ENCODE measurements at places on chromosomes 7 and 10.

GRCh38 chr7:41742401-41743020 is 39.6 kb upstream of the INHBA start:
- no peak for DNase-seq

GRCh38 chr7:129889133-129889844 is 63.5 kb downstream of the UBE2H start:
- DNase-seq, result no peak

- DNase-seq, result peak; percentile 99
These were observed 34.0 kb downstream of the TMEM270 start for GRCh38 chr7:73894733-73895551.

DNA sequence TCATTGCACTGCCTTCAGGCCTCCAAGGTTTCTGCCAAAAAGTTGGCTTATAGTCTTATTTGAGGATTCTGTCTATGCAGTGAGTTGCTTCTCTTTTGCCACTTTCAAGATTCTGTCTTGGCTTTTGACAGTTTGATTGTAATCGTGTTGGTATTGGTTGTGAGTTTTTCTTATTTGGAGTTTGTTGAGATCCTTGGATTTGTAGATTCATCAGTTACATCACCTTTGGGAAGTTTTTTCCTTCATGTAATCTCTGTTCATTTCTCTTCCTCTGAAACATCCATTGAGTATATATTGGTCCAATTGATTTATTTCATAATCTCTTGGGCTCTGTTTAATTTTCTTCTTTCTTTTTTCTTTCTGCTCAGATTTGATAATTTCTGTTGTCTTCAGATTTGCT is 59.8 kb downstream of the SEPTIN7 start:
- no peak for DNase-seq

DNA sequence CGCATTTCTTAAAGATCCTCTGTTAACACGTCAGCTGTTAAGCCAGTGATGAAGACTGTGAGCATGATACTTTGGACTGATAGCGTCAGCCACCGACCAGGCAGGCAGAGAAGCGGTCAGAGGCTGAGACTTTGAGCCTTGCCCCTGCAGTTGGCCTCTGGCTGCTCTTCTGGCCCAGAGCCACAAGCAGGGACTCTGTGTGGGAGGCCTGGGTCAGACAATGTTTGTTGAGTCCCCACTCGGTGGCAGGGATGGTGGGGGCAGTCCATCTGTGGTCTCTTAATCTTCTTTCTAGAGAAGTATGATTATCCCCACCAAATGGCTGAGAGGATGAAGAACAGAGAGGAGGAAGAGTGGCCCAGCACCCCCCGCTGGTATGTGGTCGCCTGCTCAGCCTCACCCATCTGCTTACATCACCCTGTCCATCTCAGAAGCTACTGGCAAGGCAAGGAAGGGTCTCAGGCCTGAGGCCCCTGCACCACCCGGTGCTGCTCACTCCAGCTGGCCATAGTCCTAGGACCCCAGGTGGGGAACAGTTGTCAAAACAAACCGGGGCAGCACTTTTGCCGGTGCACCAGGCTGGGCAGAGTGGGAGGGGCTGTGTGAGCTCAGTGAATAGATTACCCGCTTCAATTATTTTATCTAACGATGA is 202.9 kb downstream of the GRID1 start:
- DNase-seq, result no peak

DNA sequence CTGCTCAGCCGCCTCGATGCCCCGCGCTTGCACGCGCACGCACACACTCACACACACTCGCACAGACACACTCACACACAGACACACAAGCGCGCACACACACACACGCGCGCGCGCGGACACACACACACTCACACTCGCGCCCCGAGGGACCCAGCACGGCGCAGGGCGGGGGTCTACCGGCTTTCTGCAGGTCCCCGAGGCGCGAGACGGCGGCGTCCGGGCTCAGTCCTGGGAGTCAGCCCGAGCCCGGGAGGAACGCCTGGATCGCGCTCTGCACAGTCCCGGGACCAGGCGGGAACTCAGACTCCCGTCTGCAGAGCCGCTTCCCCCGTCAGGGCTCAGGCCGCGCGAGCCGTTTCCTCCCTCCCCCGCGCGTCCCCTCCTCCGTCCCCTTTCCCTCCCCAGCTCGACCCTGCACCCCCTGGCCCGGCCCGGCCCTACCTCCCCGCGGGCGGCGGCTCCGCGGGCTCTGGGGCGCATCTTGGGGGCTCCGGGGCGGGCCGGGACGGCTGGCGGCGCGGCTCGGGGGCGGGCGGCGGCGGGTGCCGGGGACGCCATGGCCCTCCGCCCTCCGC is 464 bp downstream of the DENND2A start:
- DNase-seq, result no peak

GRCh38 chr10:123327896-123328295 is 173.7 kb downstream of the BUB3 start:
- no peak for DNase-seq

DNA sequence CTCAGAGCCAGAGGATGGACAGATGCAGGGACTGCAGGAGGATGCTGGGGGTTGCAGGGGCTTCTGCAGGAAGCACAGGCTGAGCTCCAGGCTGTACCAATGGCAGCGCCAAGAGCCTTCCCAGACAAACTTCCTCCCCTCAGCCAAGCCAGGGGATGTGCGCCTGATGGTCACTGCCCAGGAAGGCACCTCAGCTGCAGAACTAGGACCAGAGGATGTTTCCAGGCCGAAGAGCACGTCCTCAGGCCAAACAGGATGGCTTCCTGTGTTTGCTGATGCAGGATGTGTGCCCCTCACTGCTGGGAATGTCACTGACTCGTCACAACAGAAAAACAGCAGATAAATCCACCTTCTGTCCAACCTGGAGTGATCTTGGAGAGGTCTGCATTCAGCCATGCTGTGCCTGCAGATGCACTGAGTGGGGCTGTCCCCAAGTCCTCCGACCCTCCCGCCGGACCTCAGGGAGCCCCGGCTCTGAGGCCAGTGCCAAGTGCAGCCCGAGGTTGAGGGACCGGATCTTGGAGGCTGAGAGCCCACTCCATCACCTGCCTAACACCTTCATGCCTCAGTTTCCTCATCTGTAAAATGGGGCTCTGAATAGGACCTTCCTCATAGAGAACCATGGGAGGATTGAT is 152.5 kb upstream of the CHST15 start:
- no peak for DNase-seq

DNA sequence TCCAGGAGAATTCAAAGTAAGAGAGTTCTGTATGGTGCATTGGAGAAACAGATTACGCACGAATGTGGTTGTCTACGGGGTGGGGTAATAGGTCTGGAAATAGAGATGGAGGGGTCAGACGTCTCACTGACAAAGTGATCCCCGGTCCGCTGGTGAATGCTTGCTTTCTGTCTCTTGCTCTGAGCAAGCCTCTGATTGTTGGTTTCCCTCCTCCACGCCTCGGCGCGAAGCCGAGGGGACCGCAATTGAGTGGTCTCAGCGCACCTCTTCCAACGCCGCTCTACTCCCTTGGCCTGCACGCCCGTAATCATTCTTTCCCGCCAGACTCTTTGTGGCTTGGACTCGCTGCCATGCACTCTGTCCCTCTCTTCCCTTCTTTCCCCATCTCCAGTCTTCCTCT is 46.5 kb upstream of the PFKP start:
- no peak for DNase-seq

- DNase-seq, result no peak
These were observed 18.4 kb upstream of the EXOC6 start for GRCh38 chr10:92829786-92830377.

DNA sequence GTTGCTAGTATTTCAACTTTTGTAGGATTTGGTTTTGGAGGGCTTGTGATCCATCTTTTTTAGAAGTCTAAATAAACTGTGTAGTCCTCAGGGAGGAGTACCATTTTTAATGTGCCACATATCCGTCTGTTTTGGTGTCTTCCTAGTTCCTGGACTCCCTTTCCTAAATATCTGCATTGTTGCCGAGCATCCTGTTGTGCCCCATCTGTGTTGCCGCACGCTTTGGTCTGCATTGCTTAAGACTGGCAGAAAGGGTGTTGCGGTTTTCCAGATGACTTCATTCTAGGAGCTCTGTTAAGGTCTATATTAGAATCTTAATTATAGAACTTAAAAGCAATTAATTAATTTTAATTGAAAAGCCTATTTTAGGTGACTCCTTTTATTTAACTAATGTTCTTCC is 49.4 kb downstream of the RBM33 start:
- DNase-seq, result no peak

GRCh38 chr10:50325449-50326171 is 74.3 kb upstream of the ASAH2 start:
- peak; percentile 96 for DNase-seq

DNA sequence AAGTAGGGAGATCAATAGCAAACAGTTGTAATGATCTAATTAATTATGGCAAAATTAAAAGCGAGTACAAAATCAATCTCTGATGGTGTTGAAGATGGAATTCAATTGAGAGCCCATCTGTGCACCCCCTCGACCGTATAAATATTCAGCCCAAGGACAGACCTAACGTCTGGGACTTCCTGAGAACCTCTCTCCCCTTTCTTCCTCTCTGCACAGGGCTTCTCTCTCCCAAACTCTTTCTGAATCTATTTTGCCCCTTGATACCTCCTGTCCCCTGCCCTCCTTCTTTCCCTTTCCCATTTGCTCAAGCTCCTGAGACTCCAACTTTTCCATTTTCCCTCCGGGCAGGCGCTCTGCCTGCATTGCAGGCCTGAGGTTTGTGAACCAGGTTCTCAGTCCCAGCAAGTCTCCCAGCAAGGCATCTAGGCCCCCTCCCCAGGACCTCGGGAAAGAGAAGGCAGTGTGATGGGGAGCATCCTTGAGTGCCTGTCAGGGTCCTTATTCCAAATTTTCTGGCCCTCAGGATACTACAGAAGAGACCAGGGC is 8.5 kb upstream of the PAX2 start:
- no peak for DNase-seq

DNA sequence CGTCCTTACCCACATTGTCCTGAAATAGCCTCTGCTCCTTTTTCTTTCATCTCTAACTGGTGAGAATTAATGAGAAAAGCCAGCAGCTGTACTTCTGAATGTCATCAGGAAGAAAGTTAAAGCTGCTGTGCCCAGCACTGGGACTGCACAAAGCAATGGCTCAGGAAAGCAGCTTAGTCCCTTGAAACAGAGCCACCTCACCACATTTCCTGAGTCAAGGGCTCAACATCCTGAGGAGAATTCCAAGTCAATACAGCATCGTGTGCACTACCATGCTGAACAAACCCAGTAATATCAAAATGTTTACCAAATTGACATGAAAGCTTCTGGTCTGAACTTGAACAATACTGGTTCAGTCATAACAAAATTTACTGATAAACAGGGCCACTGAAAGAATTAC is 140.1 kb downstream of the KMT2E start:
- DNase-seq, result no peak

DNA sequence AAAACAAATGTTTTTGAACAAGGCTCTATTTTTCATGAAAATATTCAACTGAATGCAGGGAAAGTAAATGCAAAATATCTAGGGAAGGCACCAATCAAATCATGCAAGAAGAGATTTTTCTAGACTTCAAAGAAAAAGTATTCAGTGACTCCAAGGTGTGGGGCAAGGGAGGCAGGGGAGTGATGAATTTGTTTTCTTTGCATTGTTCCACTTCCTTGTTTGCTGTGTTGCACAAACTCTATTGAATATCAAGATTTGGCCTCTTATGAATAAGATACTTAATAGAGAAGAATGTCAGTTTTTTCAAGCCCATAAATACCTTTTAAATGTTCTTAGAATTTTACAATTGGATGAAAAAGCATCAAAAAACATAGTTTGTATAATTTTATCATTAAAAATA is 26.4 kb downstream of the STEAP1 start:
- DNase-seq, result no peak

DNA sequence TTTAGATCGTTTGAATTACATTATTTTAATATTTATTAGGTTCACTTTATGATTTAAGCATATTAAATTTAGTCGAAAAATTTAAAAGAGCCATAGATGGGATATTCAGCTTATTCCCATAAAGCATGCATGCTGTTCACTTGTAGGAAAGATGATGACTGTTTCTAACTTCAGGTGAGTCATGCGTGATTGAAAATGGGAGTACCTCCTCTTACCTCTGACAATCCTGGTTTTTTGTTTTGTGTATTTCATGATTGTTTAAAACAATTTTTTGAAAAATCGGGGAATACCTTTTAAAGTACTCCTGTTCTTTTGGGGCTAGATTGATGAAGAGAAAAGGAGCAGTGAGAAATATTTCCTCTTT is 1.4 kb downstream of the TNKS2 start:
- peak; percentile 3 for DNase-seq

DNA sequence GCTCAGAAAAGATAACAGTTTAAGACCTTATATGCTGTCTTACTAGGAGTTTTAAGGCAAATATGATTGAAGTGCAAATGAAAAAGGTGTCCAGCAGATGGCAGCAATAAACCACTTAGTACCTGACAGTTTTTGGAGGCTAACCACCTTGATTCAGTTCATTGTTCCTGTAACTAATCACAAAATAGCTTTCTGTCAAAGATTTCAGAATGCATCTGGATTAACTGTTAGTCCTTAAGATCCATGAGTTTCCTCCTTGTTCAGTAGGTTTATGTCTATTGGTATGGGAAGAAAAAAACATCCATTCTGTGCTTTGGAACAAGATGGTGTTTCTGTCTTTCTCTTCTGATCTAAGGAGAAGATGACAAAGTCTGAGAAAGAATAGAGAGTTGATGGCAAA is 46.6 kb downstream of the CCSER2 start:
- DNase-seq, result peak; percentile 57

DNA sequence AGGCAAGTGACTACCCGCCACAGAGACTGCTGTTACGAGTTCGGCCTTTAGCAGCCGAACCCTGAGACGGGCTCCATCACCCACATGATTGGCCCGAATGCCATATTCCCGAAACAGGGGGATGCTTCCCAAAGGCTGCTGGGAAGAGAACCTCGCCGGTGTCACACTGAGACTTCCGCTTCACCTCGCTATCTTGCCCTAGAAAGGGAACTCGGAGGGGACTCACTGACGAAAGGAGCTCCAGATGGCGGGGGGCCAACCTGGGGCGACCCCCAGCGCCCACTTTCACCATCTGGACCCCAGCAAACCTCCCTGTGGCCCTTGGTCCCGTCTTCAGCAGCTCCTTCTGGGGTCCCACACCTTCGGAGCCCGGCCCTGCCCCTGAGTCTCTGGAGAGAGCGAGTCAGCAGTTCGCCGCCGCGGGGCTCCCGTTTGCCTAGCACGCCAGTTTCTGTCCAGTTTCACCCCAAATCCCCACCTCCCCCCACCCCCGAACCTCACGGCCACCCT is 529 bp downstream of the HPS1 start:
- DNase-seq, result peak; percentile 33

- no peak for DNase-seq
These were observed 10.7 kb upstream of the STEAP4 start for GRCh38 chr7:88317422-88317821.

GRCh38 chr10:75083972-75084833 is 27.3 kb upstream of the SAMD8 start:
- no peak for DNase-seq

- DNase-seq, result no peak
These were observed 9.1 kb downstream of the UNCX start for GRCh38 chr7:1241603-1242255.

GRCh38 chr7:151038951-151039849 is 9.1 kb upstream of the ASIC3 start:
- peak; percentile 90 for DNase-seq

All from myocyte (in vitro differentiated cells).